ENCODE measurements at places on chromosomes 2 and 18. TPM values are rescaled to one million over a fixed set of nuclear protein-coding genes. Genes with fewer than 3 reads are reported as not detected.

GRCh38 chr2:76450024-76450475 is 739.3 kb upstream of the GCFC2 start:
- H3K27me3 ChIP-seq = no peaks in the 10 kb centered on the region
- DNase-seq = no peak
- H3K27ac ChIP-seq = no peak overlapping the region
- no peaks in the 10 kb centered on the region for H3K36me3 ChIP-seq
- peaks cover 3% of the 10 kb centered on the region for H3K4me1 ChIP-seq

DNA sequence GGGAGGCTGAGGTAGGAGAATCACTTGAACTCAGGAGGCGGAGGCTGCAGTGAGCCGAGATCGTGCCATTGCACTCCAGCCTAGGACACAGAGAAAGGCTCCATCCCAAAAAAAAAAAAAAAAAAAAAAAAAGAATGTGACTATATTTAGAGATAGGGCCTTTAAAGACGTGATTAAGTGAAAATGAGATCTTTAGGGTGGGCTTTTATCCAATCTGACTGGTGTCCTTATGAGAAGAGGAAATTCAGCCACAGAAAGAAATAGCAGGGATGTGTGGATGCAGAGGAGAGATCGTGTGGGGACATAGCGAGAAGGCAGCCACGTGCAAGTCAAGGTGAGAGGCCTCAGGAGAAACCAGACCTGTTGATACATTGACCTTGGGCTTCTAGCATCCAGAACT is 69.9 kb upstream of the ACSL3 start:
- H3K36me3 ChIP-seq = no peaks in the 10 kb centered on the region
- no peak overlapping the region for H3K4me3 ChIP-seq
- peaks cover 12% of the 10 kb centered on the region for H3K27me3 ChIP-seq
- no peak overlapping the region for H3K27ac ChIP-seq

GRCh38 chr2:166625670-166626069 is 131.6 kb upstream of the SCN7A start:
- no peak overlapping the region for H3K4me3 ChIP-seq
- no peak overlapping the region for H3K27ac ChIP-seq
- H3K4me1 ChIP-seq = no peaks in the 10 kb centered on the region
- no peaks in the 10 kb centered on the region for H3K27me3 ChIP-seq

- H3K27me3 ChIP-seq = no peaks in the 10 kb centered on the region
- DNase-seq = peak; percentile 59
- no peak overlapping the region for H3K4me3 ChIP-seq
- no peaks in the 10 kb centered on the region for H3K36me3 ChIP-seq
- peaks cover 9% of the 10 kb centered on the region for H3K4me1 ChIP-seq
- H3K27ac ChIP-seq = no peak overlapping the region
These were observed 11.4 kb downstream of the SNED1 start for GRCh38 chr2:241009601-241010530.

DNA sequence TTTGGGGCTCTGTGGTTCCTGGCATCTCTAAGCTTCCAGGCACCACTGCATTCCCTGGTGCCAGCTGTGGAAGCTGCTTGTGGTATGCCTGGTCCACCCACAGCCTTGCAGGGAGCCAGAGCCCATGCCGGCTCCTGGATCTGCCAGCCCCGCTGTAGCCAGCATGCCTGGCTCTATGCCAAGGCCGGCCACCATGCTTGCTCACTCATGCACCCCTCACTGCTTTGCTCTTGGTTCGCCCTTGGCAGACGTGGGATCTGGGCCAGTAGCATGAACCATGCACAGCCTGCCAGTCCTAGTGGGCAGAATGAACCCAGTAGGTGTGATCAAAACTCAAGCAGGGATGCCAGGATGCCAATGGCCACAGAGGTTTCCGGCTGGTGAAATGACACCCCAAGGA is 634.2 kb upstream of the TMEFF2 start:
- no peak overlapping the region for H3K27ac ChIP-seq
- no peak overlapping the region for H3K4me3 ChIP-seq
- no peaks in the 10 kb centered on the region for H3K36me3 ChIP-seq
- H3K4me1 ChIP-seq = no peaks in the 10 kb centered on the region
- DNase-seq = no peak
- no peaks in the 10 kb centered on the region for H3K27me3 ChIP-seq

GRCh38 chr2:15472133-15472532 is 89.0 kb downstream of the NBAS start:
- DNase-seq = no peak
- no peaks in the 10 kb centered on the region for H3K27me3 ChIP-seq
- H3K4me3 ChIP-seq = no peak overlapping the region
- no peak overlapping the region for H3K27ac ChIP-seq
- no peaks in the 10 kb centered on the region for H3K4me1 ChIP-seq

DNA sequence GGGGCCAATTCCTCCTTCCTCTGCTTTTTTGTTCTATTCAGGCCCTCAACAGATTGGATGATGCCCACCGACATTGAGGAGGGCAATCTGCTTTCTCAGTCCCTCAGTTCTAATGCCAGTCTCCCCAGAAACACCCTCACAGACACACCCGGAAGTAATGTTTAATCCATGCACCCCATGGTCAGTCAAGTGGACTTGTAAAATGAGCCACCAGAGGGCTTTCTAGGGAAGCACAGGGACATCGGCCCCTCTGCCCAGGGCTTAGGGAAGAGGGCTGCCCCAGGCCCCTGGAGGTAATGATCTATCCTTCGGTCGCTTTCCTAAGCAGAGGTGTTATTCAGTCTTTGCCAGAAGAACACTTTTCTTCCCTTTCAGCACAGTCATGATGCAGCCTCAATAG is 107.4 kb downstream of the PDCL3 start:
- no peaks in the 10 kb centered on the region for H3K36me3 ChIP-seq
- H3K4me3 ChIP-seq = no peak overlapping the region
- H3K27ac ChIP-seq = no peak overlapping the region
- H3K27me3 ChIP-seq = no peaks in the 10 kb centered on the region

GRCh38 chr18:32049393-32050171 is 31.0 kb downstream of the RNF125 start:
- no peaks in the 10 kb centered on the region for H3K27me3 ChIP-seq
- no peaks in the 10 kb centered on the region for H3K36me3 ChIP-seq
- H3K4me3 ChIP-seq = no peak overlapping the region

DNA sequence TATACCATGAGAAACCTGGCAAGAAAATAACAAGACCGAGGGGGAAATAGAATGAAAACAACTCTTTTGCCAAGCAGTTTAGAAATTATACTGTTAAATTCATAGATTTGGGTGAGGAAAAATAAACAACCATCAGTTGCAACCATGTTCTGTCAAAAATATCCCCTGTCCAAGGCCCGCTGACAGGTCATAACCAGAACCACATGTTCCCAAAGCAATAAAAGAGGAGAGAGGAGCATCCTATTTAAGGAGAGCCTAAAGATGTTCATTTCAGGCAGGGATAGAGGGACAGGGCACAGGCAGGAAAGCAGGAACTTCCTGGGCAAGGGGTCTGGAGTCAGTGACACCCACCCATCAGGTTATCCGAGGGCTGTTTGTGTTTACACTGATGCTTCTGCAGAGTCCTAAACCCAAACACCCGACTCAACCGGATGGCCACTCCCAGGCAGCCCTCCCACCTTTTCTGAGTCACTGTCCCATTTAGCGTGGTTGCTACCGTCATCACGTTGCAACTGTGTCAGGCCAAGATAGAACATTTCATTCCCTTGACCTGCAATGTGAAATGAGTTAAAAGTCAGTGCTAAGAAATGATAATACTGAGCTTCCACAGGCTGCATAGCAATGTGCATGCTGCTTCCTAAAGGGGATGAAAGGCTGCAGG is 468.3 kb upstream of the RAB12 start:
- H3K4me3 ChIP-seq = no peak overlapping the region
- H3K36me3 ChIP-seq = no peaks in the 10 kb centered on the region

DNA sequence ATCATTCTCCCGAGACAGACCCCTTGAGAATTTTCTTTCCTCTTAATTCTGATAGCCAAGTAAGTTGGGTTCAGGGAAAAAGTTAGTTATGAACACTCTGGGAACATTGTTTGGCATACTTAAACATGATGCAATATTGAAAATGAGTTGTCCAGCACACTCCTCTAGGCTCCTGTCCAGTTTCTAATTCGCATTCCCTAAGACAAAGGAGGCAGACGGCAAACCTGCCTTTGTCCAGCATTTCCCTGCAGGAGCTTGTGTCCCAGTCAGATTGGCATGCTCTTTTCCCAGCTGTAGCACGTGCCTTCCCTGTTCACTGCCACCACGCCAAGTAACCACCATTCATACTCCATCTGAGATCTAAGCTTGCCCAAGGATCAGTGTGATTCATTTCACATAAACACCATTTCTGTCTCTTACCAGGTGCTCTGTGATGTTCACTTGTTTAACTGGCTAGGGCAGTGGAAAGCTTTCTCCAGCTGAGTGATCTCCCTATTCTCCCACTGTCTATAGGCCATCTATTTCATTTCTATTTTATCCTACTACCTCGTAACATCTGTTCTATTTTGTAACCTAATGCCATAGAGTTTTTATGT is 150.0 kb upstream of the EPB41L3 start:
- H3K27me3 ChIP-seq = no peaks in the 10 kb centered on the region
- H3K4me3 ChIP-seq = no peak overlapping the region
- no peak overlapping the region for H3K27ac ChIP-seq
- no peaks in the 10 kb centered on the region for H3K4me1 ChIP-seq
- peak; percentile 9 for DNase-seq
- H3K36me3 ChIP-seq = no peaks in the 10 kb centered on the region

GRCh38 chr18:29560270-29560669 is 1383.3 kb upstream of the CDH2 start:
- H3K4me3 ChIP-seq = no peak overlapping the region
- H3K27me3 ChIP-seq = no peaks in the 10 kb centered on the region
- DNase-seq = no peak

DNA sequence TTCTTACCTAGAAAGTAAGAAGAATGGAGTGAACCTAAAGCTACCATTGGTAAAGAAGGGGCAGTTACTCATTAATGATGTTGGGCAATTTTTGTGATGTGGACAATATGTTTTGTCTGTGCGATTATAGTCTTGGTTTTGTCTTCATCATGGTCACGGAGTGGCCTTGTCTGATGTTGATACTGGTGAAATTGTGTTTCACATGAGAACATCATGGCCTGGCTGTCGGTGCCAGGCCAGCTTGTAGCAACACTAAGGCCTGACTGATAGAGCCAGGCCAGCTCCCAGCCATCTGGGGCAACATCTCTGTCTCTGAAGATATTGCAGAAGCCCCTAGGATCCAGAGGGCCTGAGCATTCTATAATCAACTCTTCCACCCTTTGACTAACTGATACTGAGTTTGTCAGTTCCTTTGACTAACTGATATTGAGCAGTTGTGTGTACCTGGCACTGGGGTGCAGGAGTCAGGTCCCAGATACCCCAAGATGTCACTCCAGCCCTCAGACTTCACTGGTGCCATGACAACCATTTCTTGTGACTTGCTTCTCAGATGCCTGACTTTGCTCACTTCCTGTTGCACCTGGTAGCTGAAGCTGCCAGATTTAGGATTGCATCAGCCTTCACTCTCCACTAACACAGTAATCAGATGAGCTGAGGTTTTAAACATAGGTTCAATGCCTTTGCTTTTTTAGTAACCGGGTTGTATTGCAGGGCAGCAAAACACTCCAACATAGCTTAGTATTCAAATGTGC is 62.5 kb downstream of the RPIA start:
- no peaks in the 10 kb centered on the region for H3K4me1 ChIP-seq
- DNase-seq = no peak
- H3K27ac ChIP-seq = no peak overlapping the region

DNA sequence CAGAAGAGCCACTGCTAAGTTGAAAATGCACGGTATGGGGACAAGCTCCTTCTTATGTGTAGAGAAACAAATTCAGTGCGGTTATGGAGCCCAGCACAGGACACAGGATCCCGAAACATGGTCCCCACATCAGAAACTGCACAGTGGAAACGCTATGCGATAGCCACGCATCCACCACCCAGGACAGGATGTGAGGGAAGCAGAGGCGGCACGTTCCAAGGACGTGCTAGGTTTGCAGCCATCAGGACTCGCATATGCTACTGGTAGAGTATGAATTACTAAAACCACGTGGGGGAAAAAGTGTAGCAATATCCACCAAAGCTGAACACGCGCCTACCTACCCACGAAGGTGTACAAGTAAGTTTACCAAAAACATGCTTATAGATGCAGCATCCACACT is 34.7 kb upstream of the SNTG2 start:
- no peaks in the 10 kb centered on the region for H3K36me3 ChIP-seq
- DNase-seq = no peak
- H3K27ac ChIP-seq = no peak overlapping the region
- H3K27me3 ChIP-seq = no peaks in the 10 kb centered on the region
- no peak overlapping the region for H3K4me3 ChIP-seq

DNA sequence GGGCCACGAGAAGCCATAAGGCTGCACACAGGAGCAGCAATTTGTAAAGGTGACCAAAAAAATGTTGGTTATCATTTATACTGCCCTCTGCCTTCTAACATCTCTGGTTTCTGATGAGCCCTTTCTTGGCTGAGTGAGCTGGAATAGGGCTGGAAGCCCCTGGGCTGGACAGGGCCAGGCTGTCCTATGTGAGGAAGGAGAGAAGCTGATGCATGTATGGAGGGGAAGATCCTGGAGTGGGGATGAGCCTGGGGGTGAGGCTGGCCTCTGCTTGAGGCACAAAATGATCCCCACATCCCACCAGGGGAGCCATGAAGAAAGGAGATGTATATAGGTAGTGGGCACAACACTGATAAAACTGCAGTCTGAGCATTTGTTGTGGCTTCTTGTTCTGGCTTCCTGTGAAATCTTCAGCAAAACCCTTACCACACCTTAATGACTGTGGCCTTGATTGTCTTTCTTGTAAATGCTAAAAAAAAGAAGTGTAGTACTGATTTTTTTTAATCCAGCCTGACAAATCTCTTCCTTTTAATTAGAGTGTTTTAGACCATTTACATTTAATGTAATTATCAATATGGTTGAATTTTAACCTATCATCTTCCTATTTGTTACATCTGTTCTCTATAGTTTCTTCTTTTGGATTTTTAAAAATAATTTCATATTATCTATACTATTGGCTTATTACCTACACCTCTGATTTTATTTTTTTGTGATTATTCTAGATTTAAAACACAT is 5.6 kb downstream of the SNED1 start:
- H3K4me1 ChIP-seq = no peaks in the 10 kb centered on the region
- no peak overlapping the region for H3K27ac ChIP-seq
- no peaks in the 10 kb centered on the region for H3K36me3 ChIP-seq
- no peak for DNase-seq
- H3K27me3 ChIP-seq = peaks cover 34% of the 10 kb centered on the region

DNA sequence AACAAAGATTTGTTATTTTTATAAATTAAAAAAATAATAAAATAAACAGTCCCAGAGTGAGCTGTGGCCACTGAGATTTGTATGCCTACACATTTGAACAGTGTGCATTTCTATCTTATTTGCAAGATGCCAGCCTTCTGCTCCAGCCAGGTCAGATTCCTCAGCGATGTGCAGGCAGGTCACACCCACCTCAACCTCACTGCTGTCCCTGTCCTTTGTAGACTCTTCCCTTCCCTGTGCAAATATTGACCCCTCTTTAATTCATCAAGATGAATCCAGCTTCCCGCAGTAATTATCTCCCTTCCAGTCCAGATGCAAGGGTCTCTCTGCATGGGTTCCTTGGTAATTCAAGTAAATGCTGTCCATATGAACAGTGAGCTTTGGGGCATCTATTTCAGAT is 256.2 kb downstream of the PIEZO2 start:
- no peaks in the 10 kb centered on the region for H3K4me1 ChIP-seq
- no peaks in the 10 kb centered on the region for H3K27me3 ChIP-seq

The COL4A4 gene
- total RNA-seq = 0.60 TPM

The DCDC2C gene
- total RNA-seq = not detected

The RTP5 gene
- not detected for total RNA-seq

The CNDP1 gene
- total RNA-seq = not detected

The DAPL1 gene
- total RNA-seq = not detected

The GREB1L gene
- 251 TPM for total RNA-seq

The ROCK1 gene
- 66.2 TPM for total RNA-seq

The OTX1 gene
- 7.9 TPM for total RNA-seq

The LRRTM4 gene
- 17.3 TPM for total RNA-seq

All from neural progenitor cell (in vitro differentiated cells).